ENCODE measurements at places on chromosomes 2 and 18.

- no peak for DNase-seq
Measured at GRCh38 chr2:230721712-230722111, 9.1 kb downstream of the CAB39 start.

- no peak for DNase-seq
Measured at GRCh38 chr18:47323158-47323557, 71.7 kb upstream of the SKOR2 start.

DNA sequence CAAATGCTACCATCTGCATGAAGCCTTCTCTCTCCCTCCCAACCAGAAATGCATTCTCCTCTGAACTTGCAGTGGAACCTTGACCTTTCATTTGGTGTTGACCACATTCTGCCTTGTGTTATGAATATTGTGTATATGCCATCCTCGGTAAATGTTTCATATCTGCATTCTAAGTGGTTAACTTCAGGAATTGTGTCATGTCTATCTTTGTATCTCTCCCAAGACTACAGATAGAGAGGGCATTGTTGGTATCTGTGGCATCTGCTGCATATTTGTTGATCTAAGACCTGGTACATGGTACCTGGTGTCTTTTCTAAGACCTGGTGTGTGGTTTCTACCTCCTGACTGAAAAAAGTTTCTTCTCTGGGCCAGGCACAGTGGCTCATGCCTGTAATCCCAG is 34.0 kb downstream of the CASP10 start:
- DNase-seq: no peak

- DNase-seq: no peak
Measured at GRCh38 chr2:69961496-69961895, at the start of gene ASPRV1. Gene ASPRV1 (minus strand): TSS chr2:69961631. CDS start chr2:69961436, 195 bp downstream.

DNA sequence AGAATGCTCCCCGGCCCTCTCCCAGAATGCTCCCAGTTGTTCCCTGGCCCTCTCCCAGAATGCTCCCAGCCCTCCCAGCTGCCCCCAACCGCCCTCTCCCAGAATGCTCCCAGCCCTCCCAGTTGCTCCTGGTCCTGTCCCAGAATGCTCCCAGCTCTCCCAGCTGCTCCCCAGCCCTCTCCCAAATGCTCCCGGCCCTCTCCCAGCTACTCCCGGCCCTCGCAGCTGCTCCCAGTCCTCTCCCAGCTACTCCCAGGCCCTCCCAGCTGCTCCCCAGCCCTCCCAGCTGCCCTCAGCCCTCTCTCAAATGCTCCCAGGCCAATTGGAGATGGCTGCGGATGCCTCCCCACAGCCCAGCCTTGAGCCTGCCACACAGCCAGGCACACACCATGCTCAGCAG is 31.1 kb downstream of the BIN1 start:
- DNase-seq: no peak

GRCh38 chr18:2994603-2995432 is 18.1 kb downstream of the LPIN2 start:
- DNase-seq: no peak

DNA sequence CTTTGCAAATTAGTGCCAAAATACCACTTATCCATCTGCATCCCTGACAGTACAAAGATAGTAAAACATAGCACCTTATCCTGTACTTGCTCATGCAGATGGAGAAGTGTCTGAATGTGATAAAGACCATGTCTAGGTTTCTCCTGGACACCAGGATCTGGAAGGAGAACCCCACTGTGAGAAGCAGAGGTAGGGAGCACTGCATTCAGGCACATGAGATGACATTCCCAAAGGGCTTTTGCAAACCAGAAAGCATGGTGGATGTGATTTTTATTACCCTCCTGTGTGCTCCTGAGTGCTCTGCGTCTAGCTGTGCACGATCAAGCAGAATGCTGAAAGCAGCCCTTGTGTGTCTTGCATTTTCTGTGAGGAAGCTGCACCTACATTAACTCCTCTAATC is 857.6 kb upstream of the ID2 start:
- DNase-seq: no peak

DNA sequence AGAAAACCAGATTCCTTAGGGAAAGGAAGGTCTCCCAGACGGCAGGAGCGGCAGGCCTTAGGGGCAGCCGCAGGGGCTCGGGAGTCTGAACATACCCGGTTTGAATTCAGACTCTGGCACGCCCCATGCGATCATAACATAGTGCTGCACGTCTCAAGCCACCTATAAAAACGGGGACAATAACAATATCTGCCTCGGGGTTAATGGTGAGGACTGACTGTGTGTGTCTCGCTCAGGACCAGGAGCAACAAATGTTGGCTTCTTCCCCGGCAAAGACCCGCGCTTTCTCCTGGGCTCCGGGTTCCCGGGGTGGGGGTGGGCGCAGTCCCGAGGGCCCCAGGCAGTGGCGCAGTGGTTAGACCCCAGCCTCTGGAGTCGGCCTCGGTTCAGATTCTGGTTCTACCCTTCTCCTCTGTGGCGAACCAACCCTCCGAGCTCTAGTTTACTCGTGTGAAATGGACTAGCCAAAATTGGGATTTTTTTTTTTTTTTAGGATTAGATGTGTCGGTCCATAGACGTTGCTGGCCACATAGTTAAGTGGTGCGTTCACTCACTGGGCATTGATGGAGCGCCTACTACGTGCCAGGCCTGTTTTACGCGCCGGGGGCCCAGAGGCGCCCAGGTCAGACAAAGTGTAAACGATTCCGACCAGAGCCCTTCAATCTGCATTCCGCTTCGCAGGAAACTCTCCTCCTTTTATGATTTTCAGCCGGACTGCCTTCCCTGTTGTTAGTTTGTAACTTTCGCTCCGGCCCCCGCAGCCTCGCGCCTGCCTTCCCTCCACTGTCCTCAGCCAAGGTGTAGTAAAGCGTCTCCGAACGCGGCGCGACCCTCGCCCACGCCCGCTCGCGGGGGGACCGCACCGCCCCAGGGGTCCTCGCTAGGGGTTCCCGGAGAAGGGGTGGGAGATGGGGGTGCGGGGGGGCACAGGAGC is 820 bp upstream of the SH3BP4 start:
- no peak for DNase-seq

DNA sequence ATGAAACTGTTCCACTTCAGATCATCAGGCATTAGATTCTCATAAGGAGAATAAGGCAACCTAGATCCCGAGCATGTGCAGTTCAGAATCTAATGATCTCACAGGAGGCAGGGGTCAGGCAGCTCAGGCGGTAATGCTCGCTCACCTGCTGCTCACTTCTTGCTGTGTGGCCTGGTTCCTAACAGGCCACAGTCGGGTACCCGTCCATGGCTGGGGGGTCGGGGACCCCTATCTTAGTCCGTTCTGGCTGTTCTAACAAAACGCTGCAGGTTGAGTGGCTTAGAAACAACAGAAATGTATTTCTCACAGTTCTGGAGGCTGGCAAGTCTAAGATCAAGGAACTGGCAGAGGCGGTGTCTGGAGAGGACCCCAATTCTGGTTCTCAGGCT is 79.2 kb downstream of the ASB1 start:
- no peak for DNase-seq

Data from NCI-H2029 treated with DMSO at 0.1 percent for 48 hours (cell line).